Stimulated activated CD4-positive, alpha-beta T cell treated with anti-CD3 and anti-CD28 coated beads, TNF-alpha, amount 100 ng/mL, for 4 hours (primary cell): ENCODE measurements at places on chromosomes 12 and 14.

GRCh38 chr12:47852096-47852571, 32.4 kb upstream of the HDAC7 start:
- DNase-seq: no peak

GRCh38 chr12:114821570-114821969, 137.6 kb upstream of the TBX3 start:
- no peak for DNase-seq

DNA sequence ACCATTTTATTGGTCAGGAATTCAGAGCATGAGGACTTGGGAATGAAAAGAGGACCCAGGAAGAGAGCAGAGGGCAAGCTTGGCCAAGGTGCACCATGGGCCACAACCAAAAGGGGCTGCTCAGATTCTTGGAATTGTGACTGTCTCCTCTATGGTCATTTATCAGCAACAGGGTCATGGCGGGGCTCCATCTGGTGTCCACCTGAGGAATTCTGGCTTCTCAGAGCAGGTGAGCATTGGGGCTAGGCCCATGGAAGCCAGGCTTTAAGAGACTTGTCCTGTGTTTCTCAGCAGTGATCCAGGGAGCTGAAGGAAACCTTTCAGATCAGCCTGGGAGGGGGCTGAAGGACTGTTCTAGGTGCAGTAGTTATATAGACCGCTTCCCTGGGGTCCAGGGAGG, 2.6 kb upstream of the RIN3 start:
- no peak for DNase-seq

GRCh38 chr14:102863381-102863780, 59.1 kb upstream of the AMN start:
- no peak for DNase-seq

DNA sequence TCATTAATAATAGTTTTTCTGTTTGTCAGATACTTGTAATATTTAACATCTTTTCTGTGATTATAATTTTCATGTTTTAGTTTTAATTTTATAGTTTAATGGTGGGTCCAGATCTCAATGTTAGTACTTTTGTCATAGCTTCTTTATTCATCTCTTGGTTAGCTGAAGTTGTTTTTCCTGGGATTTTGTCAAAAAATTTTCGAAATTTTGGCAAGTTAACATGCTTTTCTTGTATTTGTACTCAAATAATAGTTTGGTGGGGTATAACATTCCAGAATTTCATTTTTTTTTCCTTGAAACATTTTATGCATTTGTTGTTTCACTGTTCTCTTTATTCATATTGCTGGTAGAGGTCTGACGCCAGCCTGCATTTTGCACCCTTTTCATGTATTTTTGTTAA, 45.5 kb downstream of the KTN1 start:
- no peak for DNase-seq

- DNase-seq: no peak
These were observed 449.6 kb upstream of the RGS6 start for GRCh38 chr14:71482671-71483070.

DNA sequence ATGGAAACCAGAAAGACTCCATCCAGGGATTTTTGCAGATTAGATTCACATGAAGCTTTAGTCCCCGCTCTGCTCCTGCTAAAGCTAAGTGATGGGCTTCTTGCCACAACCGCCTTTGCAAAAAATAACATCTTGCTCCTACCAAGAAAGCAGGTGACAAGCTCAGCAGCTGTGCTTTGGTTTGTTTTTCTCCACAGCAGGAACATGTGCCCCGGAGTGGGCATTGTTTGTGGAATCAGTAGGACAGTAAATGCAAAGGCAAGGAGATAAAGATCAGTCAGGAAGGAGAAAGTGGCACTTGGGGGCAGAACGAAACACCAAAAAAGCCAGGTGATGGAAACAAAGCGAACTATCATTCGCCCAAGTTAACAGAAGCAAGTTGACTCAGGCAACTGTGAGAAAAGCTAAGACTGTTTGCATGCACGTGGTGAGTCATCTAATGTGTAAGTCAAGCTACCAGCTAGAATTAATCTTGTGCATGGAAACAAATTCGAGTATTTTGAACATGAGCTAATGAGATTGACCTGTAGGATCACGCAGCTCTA, 165.5 kb upstream of the PLXNC1 start:
- DNase-seq: no peak

GRCh38 chr14:102370305-102370809, 7.6 kb downstream of the TECPR2 start:
- no peak for DNase-seq
